Breast epithelium (tissue), 4 donors: ENCODE measurements at places on chromosomes 1 and 21. TPM values are rescaled to one million over a fixed set of nuclear protein-coding genes. Genes with fewer than 3 reads are reported as not detected.

Gene CFAP298
- total RNA-seq, result 38.2 TPM

Gene TMOD4
- not detected for total RNA-seq

Gene ZC3H12A
- 76.7 TPM for total RNA-seq

Gene S100A13
- 221 TPM for total RNA-seq

GRCh38 chr1:18293291-18293690 lies 185.7 kb downstream of the IGSF21 start:
- H3K27me3 ChIP-seq, result peaks cover 45% of the 10 kb centered on the region
- no peak overlapping the region for H3K27ac ChIP-seq
- H3K36me3 ChIP-seq, result no peaks in the 10 kb centered on the region
